CD4-positive, alpha-beta T cell treated with Interleukin-15 for 1 hour (primary cell): ENCODE measurements at places on chromosomes 1 and 21.

DNA sequence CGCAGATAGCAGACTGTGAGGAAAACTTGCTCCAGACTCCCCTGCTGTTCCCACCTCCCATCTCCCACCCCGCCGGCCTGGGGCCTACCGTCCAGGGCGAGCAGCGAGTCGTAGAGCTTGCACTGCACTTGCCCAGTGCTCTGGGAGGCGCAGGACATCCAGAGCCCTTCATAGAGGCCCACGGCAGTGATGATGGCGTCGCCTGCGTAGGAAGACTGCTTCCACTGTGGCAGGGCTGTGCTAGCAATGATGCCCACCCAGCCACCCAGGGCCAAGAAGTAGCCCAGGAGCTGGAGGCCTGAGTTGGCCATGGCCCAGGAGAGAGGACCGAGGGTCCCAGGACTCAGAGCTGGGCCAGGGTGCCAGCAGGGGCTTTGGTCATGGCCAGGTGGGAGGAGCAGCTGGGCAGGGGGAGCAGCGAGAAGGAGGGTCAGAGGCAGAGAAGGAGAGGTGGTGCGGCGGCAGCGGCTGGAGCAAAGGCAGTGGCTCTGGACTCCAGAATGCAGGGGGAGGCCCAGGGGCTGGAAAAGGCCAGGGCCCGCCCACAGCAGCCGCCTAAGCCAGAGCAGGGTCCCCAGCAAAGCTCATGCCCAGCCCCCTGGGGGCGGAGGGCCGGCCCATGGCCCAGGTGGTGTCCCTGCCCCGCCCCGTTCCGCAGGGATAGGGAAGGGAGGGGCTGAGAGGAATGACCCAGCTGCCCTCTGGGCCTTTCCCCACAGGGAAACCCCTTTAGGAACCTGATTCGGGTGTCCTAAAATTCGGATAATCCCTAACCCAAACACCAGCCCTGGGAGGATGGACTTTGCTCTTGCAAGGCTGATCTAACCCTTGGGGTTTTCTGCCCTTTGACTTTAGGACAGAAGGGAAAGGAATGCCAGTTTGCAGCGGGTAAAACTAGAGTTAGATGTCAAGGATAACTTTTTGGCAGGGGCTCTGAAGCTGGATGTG, at the start of gene CLDN19:
Gene CLDN19 (minus strand): TSS at position 484 of the 948 bp plus-strand sequence. CDS start 173 bp downstream, at position 311.
- DNase-seq: no peak

DNA sequence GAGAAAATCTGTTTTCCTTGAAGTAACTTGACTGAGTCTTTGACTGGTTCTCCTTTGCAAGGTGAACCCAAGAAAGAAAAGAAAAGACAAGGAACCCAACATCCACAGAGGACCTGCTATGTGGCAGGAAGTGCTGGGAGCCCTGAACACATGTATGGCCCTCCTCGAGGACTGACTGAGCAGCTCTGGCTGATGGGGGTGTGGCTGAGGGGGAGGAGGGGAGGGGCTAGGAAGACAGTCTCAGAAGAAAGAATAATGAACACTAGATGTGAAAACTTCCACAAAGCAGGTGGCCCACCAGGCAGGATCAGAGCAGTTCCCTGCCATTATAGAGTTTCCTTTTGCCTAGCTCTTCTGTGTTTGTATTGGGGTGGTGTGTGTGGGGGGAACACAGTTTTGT, 26.1 kb downstream of the NENF start:
- no peak for DNase-seq

DNA sequence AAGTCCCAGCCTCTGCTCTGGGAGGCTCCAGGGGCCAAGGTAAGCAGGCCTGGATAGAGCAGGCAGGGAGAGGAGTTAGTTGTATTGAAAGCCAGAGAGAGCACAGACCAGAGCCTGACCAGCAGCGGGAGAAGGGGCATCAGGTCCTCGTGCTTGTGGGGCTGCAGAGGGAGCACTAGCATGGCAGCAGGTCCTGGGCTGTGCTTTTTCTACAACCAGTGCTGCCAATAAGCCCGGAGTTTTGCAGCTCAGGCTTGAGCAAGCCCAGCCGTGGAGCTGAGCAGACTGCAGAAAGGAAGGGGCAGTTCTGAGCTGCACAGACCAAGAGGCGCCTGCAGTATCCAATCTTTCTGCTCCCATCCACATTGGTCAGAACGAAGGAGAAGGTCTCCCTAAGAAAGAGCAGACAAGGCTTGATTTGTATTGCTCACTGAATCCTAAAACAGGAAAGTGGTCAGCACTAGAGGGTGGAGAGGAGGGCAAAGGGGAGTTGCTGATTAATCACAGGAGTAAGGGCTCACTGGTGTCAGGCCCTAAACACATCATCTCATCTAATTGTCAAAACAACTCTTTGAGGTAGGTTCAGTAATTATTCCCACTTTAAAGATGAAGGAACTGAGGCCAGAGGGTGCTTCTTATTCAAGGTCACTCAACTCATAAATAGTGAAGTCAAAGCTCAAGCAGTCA, 2.7 kb downstream of the DENND2D start:
- DNase-seq: peak; percentile 70

DNA sequence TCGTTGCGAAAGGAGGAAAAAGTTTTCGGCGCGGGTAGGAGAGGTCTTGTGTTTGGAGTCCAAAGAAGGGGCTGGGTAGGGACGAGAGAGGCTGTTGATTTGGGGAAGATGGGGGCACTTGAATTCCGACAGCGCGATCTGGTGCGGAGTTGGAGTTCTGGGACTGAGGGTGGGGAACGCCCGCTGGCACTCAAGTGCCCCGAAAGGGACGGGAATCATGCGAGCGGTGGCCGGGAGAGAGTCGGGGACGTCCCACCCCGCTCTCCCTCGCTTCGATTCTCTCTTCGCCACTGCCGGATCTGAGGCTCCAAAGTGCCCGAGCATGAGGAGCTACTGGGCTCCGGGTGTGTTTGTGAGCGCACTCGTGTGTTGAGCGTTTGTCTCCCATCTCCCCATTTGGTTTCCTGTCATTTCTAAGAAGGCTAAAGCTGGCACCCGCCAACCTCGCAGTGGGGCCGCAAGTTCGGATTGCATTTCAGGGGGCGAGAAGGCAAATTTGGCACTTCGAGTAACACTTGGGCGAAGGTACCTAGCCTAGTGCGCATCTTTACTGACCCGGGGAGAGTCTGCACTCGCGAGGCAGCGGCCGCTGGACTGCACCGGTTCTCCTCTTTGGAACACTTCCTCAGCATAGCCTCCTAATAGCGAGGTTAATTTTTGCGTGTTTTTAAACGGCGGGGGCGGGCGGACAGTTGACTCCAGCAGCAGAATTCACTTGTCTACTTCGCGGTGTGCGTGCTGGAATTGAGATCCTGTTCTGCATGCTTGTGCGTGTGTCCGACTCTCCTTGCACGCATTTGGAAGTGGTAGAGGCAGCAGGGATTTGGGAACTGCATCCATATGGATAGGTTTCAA, 1.2 kb downstream of the CHRM3 start:
- no peak for DNase-seq

- no peak for DNase-seq
These were observed 26.2 kb upstream of the CAP1 start for GRCh38 chr1:40014253-40014706.

- DNase-seq: no peak
These were observed 22.2 kb upstream of the GNG12 start for GRCh38 chr1:67855444-67855843.

- no peak for DNase-seq
These were observed 174.9 kb downstream of the ZNF281 start for GRCh38 chr1:200234938-200235337.

DNA sequence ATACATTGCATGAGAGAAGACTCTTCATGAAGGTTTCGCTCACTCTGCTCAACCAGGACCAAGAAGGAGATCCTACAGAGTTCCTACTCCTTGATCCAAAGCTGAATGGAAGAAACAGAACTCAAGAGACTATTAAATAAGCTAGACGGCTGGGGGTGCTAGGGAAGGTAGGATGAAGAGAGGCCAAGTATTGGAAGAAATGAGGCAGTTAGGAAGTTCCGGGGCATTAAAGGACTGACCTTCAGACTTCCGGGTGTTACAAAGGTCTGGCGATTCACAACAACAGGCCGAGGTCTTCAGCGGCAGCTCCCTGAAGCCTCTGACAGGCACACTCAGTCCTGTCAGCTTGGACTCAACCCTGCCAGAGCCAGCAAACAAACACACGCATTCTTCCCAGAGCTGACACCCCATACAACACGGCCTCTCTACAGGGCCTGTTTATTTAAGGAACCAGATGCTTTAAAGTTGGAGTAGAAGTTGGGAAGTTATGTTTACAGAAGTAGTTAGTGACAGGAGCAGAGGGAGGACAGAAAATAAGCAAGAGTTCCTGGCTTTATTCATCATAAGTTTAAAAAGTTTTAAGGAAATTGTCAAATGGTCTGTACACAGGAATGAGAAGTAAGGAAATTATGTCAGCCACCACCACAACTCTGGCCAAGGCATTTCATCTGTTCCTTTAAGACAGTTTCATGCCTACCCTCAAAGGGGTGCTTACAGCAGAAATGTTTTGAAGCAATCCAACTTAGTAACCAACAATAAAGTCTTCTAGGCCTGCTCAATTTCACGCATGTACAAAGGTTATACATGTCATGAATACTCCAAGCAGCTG, 4.7 kb downstream of the SORT1 start:
- no peak for DNase-seq

GRCh38 chr1:162087574-162087973, 18.1 kb downstream of the NOS1AP start:
- DNase-seq: no peak

DNA sequence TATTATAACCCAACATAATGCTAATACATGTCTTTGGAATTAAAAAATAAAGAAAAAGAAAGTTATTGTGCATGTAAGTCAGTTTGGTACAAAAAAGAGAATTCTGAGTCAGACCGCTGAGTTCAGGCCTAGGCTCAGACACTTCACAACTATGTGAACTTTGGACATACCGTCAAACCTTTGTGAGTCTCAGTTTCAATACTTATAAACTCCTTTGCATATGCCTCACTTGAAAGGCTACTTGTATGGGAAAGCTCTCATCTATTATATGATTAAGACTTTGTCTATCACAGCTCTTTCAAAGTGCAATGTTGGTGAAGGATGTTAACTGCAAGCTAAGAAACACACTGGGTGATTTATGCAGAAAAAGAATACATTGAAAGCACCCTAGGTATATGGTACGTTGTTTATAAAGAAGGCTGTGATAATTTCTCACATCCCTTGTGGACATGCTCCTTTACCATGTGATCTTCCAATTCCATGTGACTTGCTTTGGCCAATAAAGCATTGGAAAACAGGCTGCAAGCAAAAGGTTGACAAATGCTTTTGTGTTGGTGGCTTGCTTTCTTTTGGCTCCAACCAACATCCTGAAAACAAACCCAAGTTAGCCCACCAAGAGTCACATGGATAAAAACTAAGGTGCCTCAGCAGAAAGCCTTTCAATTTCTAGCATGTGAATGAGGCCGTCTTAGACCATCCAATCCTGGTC, 49.6 kb downstream of the INTS7 start:
- DNase-seq: no peak

DNA sequence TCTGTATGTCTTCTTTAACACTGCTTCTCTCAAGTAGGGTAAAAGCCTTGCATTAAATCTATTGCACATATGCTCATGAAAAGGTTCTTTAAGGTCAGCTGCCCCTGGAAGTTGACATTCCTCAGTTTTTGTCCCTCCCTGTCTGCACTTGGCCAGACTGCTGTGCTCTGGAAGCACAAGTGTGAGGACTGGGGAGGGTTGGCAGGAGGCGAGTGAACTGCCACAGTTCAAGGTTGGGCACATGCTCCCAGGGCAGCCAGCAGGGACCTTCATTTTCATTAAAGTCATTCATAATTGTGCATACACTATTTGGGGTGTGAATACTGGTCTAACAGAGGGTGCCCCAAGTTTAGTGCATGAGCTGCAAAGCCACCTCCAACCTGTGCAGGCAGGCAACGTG, 10.9 kb upstream of the THEM5 start:
- DNase-seq: no peak

DNA sequence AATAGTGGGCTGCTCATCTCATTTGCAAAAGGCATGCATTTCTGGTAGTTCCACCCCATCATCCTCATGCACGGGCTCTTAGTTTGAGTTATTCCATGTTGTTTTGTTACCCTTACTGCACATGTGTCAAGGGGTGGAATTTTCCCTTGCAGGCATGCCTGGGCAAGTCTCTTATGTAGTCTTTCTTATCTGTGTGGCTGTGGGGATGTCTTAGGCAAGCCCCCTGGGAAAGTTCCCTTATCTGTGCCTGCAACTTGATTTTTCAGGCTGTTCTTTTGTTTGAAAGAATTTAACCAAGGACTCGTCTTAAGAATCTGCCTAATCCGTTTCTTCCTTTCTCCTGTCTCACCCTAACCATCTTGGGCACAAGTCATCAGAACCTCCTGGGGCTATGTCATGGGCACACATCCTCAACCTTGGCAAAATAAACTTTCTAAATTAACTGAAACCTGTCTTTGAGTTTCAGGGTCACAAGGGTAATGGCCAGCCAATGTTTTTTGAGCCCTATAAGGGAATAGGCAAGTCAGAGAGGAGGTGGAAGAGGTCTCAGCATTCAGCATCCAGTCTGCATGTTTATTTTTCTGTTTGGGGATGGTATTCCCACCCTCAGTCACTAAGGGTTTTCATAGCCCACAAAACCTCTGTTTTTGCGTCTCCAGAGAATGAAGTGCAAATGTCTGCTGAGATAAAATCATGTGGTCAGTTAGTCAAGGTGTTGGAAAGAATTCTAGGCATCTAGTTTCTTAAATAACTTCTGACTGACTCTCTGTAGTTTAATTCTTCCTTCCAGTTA, 579.7 kb downstream of the PLA2G4A start:
- DNase-seq: no peak

- no peak for DNase-seq
These were observed 50.0 kb upstream of the BOLA1 start for GRCh38 chr1:149849111-149849946.

GRCh38 chr1:84272401-84272800, 29.1 kb upstream of the SAMD13 start:
- DNase-seq: no peak

- peak; percentile 68 for DNase-seq
These were observed 13.5 kb downstream of the ESPN start for GRCh38 chr1:6438047-6438525.

DNA sequence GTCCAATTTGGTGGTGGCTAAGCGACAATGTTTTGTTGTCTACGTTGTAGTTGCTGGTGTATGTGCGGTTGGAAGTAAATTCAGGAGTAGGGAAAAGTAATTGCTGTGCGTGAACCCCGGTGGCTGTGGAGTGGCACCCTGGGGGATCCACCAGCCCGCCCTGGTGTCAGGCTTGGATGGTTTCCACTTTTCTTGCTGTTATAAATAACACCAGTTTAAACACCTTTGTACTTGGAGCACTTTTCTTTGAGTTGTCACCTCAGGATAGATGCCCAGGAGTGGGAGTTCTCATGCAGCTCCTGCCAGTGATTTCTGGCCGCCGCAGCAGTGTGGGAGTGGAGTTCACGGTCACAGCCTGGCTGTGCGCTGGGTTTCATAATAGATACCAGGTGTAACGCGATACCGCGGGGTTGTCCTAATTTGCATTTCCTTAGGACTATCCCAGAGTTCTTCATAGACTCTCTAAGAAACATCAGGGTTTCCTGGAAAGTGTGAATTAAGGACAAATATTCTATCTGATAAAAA, 12.8 kb upstream of the TMEM200B start:
- DNase-seq: no peak
